Activated naive CD8-positive, alpha-beta T cell treated with anti-CD3 and anti-CD28 coated beads for 36 hours (primary cell): ENCODE measurements at places on chromosomes 11 and 22. TPM values are rescaled to one million over a fixed set of nuclear protein-coding genes. Genes with fewer than 3 reads are reported as not detected.

The ARHGAP8 gene
- total RNA-seq: 3.2 TPM

The PLEKHA7 gene
- total RNA-seq: 5.1 TPM

The GGTLC2 gene
- total RNA-seq: not detected

The KIF18A gene
- total RNA-seq: 21.8 TPM

The SLC22A9 gene
- not detected for total RNA-seq

The BIK gene
- total RNA-seq: 2.2 TPM

The LSP1 gene
- 147 TPM for total RNA-seq

The IGLL1 gene
- not detected for total RNA-seq

The WNT7B gene
- total RNA-seq: not detected

The CARD16 gene
- total RNA-seq: 16.9 TPM

- no peak for DNase-seq
- H3K36me3 ChIP-seq: no peaks in the 10 kb centered on the region
- no peak overlapping the region for H3K27ac ChIP-seq
- H3K27me3 ChIP-seq: peaks cover 7% of the 10 kb centered on the region
Measured at GRCh38 chr22:27507111-27507611, 294.4 kb downstream of the MN1 start.

DNA sequence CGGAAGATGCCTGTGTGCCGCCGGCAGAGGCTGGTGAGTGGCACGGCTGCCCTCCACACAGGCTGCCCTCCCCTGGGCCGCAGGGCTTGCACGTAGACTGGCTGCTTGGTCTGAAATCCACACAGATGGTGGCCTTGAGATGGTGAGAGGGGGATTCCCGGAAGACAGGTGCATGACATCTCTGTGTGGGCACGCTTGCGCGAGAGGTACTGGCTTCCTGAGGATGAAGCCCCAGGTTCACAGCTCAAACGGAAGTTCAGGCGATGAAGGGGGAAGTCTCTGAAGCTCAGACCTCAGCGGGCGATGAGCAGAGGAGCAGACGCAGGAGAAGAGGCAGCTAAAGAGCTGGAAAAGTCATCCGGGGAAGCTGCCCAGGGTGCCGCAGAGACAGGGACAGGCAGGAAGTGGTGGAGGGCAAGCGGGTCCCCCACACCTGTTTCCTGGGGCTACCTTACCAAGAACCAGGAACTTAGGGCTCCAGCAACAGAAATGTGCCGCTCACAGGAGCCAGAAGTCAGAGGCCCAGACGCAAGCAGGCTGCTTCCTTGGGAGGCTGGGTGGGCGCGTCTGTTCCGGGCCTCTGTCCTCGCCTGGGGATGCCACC lies 7.2 kb downstream of the CRELD2 start:
- H3K4me3 ChIP-seq: peak overlapping the region; percentile 75
- H3K36me3 ChIP-seq: peaks cover 17% of the 10 kb centered on the region
- DNase-seq: peak; percentile 68
- no peaks in the 10 kb centered on the region for H3K27me3 ChIP-seq
- H3K4me1 ChIP-seq: peaks cover 26% of the 10 kb centered on the region
- H3K27ac ChIP-seq: peak overlapping the region; percentile 98

- no peak for DNase-seq
- H3K4me1 ChIP-seq: no peaks in the 10 kb centered on the region
- H3K4me3 ChIP-seq: no peak overlapping the region
- no peaks in the 10 kb centered on the region for H3K36me3 ChIP-seq
- H3K27ac ChIP-seq: no peak overlapping the region
Measured at GRCh38 chr11:90997241-90997640, 774.4 kb upstream of the CHORDC1 start.

- H3K27me3 ChIP-seq: no peaks in the 10 kb centered on the region
- peaks cover 14% of the 10 kb centered on the region for H3K36me3 ChIP-seq
- peak overlapping the region; percentile 77 for H3K27ac ChIP-seq
- DNase-seq: no peak
Measured at GRCh38 chr22:23219317-23219716, 39.0 kb downstream of the BCR start.

DNA sequence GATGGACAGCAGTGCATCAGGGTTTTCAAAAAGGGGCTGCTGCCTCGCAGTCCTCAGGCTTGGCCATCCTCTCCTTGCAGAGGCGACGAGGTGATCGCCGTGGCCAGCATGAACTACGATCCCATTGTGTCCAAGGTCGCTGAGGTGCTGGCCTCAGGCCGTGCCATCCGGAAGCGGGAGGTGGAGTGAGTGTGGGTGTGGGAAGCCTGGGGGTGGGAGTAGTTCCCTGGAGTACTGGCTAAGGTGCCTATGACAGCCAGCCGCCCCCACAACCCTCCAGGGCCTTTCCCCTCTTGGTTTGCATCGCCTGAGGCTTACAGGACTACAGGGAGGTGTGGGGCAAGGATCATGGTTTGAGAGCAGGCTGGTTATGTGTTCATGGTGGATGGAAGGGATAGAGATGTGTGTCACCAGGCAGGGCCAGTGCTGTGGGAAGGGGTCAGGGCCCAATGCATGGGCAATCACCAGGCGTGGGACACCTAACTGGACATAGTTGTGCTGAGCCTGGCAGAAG lies 2.1 kb upstream of the LZTR1 start:
- H3K4me1 ChIP-seq: peaks cover 33% of the 10 kb centered on the region
- peaks cover 1% of the 10 kb centered on the region for H3K36me3 ChIP-seq
- DNase-seq: no peak
- H3K4me3 ChIP-seq: peak overlapping the region; percentile 43
- no peak overlapping the region for H3K27ac ChIP-seq
- H3K27me3 ChIP-seq: no peaks in the 10 kb centered on the region

- peaks cover 8% of the 10 kb centered on the region for H3K27me3 ChIP-seq
- no peaks in the 10 kb centered on the region for H3K4me1 ChIP-seq
- H3K27ac ChIP-seq: no peak overlapping the region
- H3K4me3 ChIP-seq: no peak overlapping the region
Measured at GRCh38 chr11:116217006-116217405, 555.8 kb downstream of the BUD13 start.

DNA sequence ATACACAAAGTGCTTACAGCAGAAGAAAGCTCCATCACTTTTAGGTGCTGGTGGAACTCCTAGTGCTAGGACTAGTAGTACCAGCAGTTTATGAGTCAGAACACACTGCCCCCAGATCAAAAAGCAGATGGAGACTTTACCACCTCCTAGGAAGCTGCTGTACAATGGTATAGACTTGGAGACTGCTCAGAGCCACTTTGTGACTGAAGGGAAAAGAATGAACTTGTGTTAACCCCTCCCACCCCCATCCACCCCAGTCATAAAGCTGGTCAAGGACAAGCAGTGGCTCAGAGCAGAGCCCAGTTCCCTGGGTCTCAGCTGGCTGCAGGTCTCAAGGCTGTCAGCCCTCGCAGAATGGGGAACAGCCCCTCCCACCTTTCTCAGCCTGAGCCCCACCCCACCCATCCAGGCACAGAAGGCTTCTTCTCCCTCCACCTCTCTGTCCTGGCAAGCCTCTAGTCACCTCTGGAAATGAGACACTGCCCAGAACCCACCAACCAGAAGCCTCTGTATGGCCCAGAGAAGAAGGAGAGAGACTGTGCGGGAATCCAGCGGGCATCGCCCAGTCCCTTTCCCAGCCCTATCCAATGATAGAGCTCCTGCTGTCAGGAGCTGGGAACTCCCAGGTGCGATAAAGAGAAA lies 23.8 kb downstream of the PACSIN2 start:
- no peaks in the 10 kb centered on the region for H3K27me3 ChIP-seq
- H3K4me1 ChIP-seq: peaks cover 21% of the 10 kb centered on the region
- H3K36me3 ChIP-seq: peaks cover 12% of the 10 kb centered on the region
- no peak overlapping the region for H3K27ac ChIP-seq
- H3K4me3 ChIP-seq: no peak overlapping the region

DNA sequence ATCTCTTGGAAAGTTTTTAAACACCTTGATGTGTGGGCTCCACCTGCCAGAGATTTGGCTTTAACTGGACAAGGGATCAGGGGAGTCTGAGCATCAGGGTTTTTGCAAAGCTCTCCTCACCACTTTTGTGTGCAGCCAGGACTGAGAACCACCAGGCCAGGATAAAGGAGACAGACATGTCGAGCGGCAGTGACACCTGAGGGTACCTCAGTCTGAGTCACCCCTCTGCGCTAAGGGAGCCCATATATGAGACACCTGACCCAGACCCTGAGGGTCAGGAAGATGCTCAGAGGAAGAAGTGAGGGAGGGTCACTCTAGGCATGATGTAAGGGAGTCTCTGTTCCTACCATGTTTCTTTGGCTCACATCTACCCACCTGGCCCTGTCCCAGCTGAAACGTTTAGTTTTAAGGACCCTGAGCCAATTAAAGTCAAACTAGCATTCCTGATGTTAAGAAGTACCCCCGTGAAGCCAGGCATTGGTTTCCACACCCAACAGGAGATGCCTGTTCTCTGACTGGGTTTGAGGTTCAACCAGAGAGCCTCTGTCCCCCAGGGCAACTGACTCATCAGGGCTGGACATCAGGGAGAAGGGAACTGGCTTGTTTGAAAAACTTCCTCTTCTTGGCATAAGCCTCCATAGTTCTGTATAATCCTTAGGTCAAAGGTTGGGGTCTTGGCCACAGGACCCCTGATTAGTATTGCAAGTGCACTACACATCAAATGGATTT lies 72.4 kb upstream of the BIRC3 start:
- no peaks in the 10 kb centered on the region for H3K36me3 ChIP-seq
- DNase-seq: no peak
- no peaks in the 10 kb centered on the region for H3K4me1 ChIP-seq
- H3K4me3 ChIP-seq: no peak overlapping the region
- no peaks in the 10 kb centered on the region for H3K27me3 ChIP-seq

GRCh38 chr11:18527512-18527911 lies 770 bp upstream of the TSG101 start:
- peak overlapping the region; percentile 99 for H3K4me3 ChIP-seq
- H3K36me3 ChIP-seq: peaks cover 7% of the 10 kb centered on the region
- peaks cover 36% of the 10 kb centered on the region for H3K4me1 ChIP-seq

GRCh38 chr11:37942081-37942480 lies 1344.0 kb upstream of the RAG2 start:
- no peak for DNase-seq
- no peaks in the 10 kb centered on the region for H3K4me1 ChIP-seq
- H3K27me3 ChIP-seq: no peaks in the 10 kb centered on the region
- no peak overlapping the region for H3K4me3 ChIP-seq

DNA sequence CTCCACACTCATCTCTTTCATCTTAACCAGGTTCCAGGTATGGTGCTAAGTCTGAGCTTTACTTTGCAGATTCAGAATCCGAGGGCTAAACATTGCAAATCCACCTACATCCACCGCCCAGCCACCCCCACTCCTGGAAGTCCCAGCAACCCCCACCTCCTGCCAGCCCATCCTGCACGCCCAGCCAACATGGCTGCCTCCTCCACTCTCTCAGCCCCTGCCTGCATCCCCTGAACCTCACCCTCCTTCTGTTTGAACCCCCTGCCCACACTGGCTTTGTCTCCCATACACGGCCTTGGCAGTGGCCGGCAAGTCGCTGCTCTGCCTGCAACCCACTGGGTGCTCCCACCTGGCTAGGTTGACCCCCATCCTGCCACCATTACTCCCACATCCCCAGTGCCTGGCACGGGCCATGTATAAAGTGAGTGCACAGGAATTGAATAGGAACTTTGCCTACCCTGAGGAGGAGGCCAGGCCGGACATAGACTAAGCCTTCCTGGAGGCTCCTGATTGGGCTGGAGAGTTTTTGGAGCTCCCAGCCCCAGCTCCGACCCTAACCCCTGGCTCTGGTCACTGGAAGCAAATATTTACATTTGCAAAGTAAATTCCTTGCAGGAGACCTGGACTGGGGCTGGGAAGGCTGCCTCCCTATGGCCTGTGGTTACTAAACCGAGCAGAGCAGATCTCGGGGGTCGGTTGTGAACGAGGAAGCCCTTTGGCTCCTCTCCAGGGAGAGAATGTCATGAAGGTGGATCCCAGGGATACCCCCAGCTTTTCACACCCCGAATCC lies 14.4 kb downstream of the EMID1 start:
- H3K27ac ChIP-seq: no peak overlapping the region
- DNase-seq: no peak
- H3K4me3 ChIP-seq: no peak overlapping the region
- H3K27me3 ChIP-seq: no peaks in the 10 kb centered on the region
- no peaks in the 10 kb centered on the region for H3K36me3 ChIP-seq

DNA sequence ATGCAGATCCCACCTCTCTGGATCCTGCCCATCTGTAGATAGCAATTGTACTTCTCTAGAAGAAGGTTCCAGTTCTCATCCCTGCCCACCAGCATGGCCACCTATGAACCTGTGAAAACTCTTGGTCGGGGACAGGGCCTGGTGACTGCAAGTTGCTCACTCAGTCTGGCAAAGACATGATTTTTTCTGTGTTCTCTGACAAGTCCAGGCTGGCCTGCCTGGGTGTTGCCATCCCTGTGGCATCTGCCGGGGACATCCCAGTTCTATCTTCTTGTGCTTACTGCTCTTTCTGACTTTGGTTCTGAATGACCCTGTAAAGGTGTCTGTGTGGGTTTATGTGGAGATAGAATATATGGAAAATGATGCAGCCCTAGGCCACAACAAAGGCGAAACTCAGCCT lies 545.8 kb downstream of the INSC start:
- no peak overlapping the region for H3K27ac ChIP-seq
- H3K36me3 ChIP-seq: no peaks in the 10 kb centered on the region
- no peaks in the 10 kb centered on the region for H3K4me1 ChIP-seq
- H3K27me3 ChIP-seq: peaks cover 13% of the 10 kb centered on the region
- no peak overlapping the region for H3K4me3 ChIP-seq

DNA sequence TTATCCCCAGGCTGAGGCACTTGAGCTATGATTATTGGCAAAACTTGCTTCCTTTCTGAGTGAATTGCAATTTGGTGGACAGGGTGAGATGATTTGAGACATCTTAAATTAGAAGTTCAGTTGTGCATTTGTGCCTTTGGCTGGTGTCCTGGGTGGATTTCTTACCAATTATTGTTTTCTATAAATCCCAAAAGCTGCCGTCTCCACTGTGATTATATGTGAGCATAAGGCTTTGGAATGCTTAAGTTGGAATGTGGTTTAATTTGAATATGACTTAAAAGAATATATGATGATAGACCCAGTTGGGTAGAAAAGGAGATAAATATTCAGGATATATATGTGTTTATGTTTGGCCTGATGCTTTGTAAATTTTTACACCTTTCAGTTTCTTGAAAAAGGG lies 70.0 kb downstream of the EXT2 start:
- no peaks in the 10 kb centered on the region for H3K36me3 ChIP-seq
- DNase-seq: no peak
- no peaks in the 10 kb centered on the region for H3K27me3 ChIP-seq

DNA sequence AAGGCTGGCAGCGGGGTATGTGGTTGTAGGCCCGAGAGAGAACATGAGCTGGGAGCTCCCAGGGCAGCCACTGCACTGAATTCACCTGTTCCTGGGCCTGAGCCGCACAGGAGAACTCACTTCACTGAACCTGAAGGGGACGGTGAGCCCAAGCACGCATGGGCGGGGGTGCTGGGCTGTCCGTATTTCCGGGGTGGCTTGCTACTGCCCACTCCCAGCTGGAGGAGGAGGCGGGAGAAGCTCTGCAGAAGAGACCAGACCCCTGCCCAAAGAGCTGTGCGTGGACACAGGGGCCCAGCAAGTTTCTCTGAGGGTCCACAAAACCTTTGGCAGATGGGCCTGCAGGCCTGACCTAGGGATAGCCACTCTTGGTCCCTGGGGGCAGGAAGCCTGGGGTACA lies 4.8 kb downstream of the TTLL12 start:
- H3K36me3 ChIP-seq: peaks cover 43% of the 10 kb centered on the region
- H3K27me3 ChIP-seq: no peaks in the 10 kb centered on the region
- DNase-seq: no peak
- no peak overlapping the region for H3K27ac ChIP-seq
- peaks cover 14% of the 10 kb centered on the region for H3K4me1 ChIP-seq
- H3K4me3 ChIP-seq: no peak overlapping the region
